ENCODE measurements at places on chromosomes 1 and 21. TPM values are rescaled to one million over a fixed set of nuclear protein-coding genes. Genes with fewer than 3 reads are reported as not detected.

GRCh38 chr21:41894922-41895557 is 15.9 kb upstream of the PRDM15 start:
- peak; percentile 91 for DNase-seq

The SLAMF6 gene
- not detected for total RNA-seq

The TRIM67 gene
- total RNA-seq, result 0.29 TPM

The KCNJ9 gene
- not detected for total RNA-seq

DNA sequence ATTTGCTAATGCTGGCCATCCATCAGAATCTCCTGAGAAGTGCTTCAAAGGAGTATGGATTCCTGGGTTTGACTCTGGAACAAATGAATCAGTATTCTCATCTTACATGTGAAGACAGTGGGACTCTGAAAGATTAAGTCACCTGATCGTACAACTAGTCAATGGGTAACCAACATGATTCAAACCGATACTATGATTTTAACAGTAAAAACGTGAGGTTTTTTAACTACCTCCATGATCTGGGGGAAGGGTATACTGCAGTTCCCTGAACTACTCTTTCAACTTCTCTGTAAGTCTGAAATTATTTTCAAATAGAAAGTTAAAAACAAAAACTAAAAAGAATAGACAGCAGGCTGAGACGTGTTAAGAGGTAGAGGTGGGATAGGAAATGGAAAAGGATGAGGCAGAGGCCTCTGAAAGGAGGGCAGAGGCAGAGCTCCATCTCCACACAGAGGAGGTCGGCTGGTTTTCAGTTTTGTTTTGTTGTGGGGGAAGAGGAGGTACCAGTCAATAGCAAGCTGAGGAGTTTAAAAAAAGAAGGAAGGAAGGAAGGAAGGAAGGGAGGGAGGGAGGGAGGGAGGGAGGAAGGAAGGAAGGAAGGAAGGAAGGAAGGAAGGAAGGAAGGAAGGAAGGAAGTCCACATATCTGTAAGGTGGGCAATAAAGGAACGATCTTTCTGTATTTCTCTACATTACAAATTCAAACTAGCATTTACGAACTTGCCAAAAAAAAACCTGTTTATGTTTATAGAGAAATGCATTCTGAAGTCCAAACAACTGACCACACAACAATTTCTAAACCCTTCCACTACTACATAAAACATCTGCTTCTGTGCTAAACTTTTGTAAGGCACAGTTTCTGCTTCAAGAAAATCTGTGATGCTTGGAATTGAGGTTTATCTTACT is 213.1 kb downstream of the RERE start:
- no peak for DNase-seq

The HP1BP3 gene
- total RNA-seq, result 249 TPM

The FAM167B gene
- total RNA-seq, result 4.4 TPM

The IL22RA1 gene
- total RNA-seq, result under 0.01 TPM

DNA sequence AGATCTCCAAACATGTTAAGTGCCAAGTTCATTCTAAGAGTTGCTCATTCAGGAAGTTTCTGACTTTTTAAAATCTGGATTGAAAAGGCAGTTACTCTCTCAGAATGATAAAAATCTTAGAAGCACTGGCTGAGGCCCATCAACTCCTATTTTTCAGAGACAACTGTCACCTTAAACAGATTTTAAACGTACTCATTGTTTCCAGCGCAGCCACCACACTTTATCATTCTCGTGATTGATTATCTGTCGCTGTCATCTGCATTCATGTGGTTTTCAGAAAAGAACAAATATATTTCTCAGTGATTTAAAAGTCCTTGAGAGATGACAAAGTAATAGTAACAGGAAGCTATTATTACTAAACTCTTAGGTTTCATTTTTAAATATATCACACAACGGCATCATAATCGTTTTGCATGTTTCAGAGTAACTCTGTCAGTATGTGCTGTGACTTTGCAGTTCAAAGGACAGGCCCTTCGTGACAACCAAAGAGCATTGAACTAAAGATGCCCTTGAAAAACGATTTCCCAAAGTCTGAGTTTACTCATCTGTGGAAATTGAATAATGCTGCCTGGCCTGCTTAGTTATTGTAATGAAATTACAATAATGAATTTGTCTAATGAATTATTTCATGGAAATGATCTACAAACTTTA is 14.9 kb upstream of the KCNK1 start:
- no peak for DNase-seq

- DNase-seq, result peak; percentile 84
Observed at GRCh38 chr1:8463144-8463927, 145.4 kb downstream of the SLC45A1 start.

- no peak for DNase-seq
Observed at GRCh38 chr1:50343323-50343722, 79.9 kb downstream of the DMRTA2 start.

The ADAMTS5 gene
- total RNA-seq, result 39.1 TPM

DNA sequence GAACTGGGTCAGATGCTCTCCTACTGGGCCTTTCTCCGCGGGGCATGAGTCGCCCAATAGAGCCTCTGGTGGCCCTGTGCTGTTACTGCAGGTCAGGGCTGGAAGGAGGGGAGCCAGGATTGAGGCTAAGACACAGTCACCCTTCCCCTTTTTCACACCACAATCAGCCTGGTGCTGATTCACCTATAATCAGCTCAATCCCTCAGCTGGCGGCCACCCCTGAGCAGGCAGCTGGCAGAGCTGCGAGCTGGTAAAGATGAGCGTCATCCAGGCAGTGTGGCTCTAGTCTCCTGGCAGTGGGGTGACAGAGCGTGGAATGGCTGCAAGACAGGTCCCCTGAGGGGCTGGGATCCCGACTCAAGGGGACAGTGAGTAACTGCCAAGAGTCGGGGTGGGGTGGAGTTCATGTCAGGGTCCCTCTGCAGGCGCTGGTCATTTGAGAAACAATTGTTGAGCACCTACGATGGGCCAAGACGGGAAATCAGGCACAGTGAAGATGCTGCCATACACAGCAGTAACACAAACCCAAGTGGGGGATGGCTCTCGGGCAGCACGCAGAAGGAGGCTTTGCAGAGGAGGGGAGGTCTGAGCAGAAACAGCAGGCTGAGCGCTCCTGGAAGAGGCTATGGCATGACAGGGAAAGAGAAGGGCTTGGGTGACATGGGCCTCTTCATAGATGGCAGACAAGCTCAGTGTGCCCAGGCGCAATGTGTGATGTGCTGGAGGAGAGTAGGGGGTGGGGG is 21.8 kb downstream of the ATF3 start:
- DNase-seq, result peak; percentile 84

The CCDC181 gene
- total RNA-seq, result 0.29 TPM

- no peak for DNase-seq
Observed at GRCh38 chr1:175755516-175756070, 12.2 kb upstream of the TNR start.

The FAM229A gene
- 1.8 TPM for total RNA-seq

DNA sequence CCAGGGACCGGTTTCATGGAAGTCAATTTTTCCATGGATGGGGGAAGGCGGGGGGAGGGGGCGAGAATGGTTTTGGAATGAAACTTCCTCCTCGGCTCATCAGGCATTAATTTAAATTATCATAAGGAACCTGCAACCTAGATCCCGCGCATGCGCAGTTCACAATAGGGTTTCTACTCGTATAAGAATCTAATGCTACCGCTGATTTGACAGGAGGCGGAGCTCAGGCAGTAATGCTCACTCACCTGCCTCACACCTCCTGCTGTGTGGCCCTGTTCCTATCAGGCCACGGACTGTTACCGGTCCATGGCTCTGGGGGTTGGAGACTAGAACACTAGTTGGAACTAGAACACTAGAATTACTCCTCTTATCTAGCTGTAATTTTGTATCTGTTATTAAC is 38.0 kb downstream of the PRRX1 start:
- no peak for DNase-seq

The KRTAP11-1 gene
- not detected for total RNA-seq

- no peak for DNase-seq
Observed at GRCh38 chr1:155962599-155963211, 15.6 kb downstream of the ARHGEF2 start.

DNA sequence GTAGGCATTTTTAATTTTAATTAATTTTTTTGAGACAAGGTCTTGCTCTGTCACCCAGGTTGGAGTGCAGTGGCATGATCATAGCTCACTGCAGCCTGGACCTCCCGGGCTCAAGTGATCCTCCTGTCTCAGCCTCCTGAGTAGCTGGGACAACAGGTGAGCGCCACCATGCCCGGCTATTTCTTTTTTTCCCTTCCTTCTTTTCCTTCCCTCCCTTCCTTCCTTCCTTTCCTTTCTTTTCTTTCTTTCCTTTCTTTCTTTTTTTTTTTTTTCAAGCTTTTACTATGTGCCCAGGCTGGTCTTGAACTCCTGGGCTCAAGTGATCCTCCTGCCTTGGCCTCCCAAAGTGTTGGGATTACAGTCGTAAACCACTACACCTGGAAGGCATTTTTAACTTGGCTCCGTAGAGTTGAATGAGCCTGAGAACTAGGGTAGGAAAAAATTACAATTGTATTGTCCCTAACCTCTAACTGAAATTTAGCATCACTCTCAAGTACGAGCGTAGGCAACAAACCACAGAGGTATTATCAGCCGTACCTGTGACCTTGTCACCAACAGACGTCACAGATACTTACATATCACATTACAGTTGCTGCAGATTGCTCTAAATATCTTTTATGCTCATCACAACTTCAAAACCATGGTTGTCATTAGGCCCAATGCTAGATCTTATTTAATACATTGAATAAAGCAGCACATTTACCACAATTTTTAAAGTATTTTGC is 8.0 kb downstream of the RUNX3 start:
- no peak for DNase-seq

The GNAT2 gene
- total RNA-seq, result 0.29 TPM

- no peak for DNase-seq
Observed at GRCh38 chr21:28482657-28483056, 510.0 kb downstream of the LTN1 start.

DNA sequence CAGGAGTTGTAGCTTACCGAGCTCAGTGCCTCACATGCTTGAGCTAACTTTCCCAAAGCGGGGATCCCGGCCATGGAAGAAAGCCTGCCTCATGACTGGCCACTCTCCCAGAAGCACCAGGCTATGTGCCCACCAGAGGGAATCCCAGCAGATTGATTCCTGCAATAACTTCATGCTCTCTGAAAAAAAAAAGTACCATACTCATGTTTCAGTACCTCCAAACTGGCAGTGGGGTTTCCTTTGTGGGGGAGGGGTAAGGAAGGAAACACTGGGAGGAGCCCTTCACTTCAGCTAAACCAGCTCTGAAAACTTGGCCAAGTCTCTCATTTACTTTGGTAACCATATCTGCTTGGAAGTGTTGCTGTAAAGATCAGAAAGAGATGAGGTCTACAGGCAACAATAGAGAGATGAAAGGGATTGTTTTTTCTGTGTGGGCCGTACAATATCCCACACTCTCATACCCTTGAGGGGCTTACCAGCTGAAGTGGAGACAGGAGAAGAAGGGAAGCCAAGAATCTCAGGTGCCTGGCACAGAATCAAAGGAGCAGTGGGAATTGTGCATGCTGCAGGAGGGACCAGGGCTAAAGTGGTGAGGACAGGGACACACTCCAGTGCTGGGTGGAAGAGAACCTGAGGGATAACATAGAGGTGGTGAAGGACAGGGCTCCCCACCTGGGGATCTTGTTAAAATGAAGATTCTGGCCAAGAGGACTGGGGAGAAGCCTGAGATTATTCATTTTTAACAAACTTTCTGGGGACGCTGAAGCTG is 42.4 kb upstream of the TACSTD2 start:
- no peak for DNase-seq

The GBP7 gene
- not detected for total RNA-seq

DNA sequence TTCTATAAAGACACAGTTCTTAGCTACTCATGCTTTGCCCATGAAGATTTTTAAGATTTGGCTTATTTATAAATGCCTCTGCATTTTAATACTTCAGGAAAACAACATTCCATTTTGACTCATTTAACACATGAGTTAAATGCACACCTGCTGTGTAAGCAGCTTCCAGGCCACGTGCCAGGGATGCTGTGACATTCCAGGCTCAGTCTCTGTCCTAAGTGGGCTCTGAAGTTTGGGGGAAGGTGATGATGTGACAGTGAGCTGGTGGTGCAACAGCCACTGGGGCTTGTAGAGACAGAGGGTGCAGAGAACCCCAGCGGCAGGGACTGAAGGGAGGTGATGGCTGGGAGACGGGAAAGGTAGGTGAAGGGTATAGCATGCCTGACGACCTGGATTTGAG is 40.7 kb downstream of the HHAT start:
- no peak for DNase-seq

The XKR8 gene
- 12.7 TPM for total RNA-seq

DNA sequence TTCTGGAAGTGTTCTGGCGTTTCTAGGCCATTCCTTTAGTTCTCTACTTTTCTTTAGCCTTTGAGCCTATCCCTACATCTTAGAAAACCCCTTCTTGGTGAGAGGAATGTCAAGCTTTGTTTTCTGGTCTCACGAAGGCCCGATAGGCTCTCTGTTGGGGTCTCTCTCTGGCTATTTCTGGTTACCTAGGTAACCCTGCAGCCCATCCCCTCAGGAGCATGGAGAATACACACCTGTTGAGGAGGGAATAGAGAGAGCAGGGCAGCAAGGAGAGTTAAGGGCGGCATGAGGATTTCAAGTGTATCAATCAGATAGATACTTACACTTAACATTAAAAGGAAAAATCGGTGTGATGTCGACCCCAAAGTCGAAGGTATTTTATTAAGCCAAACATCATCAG is 45.7 kb downstream of the LRRC8D start:
- no peak for DNase-seq

- DNase-seq, result no peak
Observed at GRCh38 chr1:181577475-181577874, 94.2 kb downstream of the CACNA1E start.

DNA sequence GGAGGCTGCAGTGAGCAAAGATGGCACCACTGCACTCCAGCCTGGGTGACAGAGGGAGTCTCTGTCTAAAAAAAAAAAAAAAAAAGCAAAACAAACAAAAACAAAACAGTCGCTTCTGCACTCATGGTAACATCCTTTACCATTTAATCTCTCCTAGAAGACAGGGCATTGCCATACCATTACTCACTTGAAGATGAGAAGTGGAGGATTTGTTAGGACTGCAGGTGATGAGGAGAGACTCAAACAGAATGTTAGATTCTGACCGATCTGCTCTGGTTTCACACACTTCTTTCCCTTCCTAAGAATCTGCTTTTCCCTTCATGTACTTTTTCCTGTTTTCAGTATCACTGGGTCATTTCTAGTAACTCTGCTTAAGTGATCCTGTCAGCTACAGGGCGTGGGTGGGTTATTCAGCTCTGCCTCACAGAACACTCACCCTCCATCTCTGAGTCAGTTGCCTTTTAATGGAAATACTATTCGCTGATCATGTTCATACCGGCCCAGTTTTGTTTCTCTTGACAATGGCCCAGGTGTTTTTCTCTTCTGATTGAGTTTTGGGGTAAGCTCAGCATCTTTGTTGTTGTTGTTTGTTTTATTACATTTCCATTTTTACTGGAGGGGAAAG is 148.0 kb upstream of the ERG start:
- peak; percentile 76 for DNase-seq

GRCh38 chr1:59219916-59220315 is 77.0 kb upstream of the FGGY start:
- no peak for DNase-seq

The SLC6A9 gene
- 18.5 TPM for total RNA-seq

DNA sequence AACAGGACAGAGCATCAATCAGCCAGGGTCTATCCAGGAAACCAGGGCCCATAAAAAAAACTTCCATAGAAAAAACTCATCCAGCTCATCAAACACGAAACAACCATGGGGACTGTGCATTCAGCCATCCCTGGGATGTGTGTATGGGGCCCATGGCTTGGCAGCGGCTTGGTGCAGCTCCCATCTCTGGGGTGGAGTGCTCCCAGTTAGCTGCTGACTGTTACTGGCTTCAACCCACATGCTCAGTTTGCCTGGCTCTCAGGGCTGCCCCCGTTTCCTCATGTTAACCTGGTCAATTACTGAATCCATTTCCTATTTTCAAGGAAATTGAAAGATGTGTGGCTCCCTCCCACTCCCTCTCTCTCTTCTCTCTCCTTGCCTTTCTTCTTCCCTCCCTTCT is 37.3 kb upstream of the STUM start:
- DNase-seq, result no peak

All from osteoblast (primary cell).